ENCODE measurements at places on chromosomes 16 and 17.

DNA sequence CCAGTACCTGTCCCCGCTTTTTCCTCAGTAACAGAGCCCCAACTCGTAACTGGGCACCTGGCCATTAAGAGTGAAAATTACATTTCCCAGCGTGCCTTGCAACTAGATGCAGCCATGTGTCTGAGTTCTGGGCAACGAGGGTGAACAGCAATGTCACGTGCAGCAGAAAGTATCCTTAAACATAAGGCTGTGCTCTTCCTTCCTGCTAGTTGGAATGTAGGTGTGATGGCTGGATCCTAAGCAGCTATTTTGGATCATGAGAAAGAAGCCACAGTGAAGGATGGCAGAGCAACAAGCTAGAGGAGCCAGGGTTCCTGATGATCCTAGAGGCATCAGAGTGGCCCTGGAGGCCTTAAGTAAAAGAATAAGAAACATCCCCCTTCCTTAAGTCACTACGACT lies 36.0 kb downstream of the ACTG1 start:
- no peak for DNase-seq

GRCh38 chr17:59547131-59547915 lies 18.1 kb upstream of the DHX40 start:
- no peak for DNase-seq

DNA sequence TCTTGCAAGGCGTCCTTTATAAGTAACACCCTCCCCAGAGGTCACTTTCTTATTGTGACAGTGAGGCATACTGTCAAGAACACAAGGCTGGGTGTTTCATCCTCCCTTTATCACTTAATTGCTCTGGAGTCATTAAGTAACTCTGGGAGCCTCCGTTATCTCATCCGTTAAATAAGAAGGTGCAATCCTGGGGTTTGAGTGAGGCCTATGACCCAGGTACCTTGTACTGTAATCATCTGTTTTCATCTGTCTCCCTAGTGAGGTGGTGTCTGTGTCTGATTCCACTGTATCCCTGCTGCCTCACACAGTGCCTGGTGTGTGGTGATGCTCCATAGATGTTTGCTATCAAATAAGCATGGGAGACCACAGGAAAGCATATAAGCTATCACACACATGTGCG lies 17.7 kb downstream of the TNS4 start:
- DNase-seq = no peak

DNA sequence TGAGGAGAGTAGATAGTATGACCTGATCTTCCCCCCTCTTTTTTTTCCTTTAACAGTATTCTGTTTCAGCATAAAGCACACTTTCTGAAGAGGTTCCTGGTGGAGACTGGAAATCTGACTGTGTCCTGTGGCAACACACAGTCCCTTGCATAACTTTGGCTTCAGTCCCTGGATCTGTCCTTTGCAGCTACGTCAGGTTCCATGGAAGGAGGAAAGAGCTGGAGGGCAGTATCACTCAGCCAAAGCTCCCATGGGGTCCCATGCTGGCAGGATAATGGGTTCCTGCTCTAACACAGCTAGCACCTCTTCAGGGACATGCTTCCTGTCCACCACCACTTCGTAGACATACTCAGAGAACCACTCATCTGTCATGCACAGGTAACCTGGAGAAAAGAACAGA lies 13.3 kb upstream of the SLC6A4 start:
- no peak for DNase-seq

DNA sequence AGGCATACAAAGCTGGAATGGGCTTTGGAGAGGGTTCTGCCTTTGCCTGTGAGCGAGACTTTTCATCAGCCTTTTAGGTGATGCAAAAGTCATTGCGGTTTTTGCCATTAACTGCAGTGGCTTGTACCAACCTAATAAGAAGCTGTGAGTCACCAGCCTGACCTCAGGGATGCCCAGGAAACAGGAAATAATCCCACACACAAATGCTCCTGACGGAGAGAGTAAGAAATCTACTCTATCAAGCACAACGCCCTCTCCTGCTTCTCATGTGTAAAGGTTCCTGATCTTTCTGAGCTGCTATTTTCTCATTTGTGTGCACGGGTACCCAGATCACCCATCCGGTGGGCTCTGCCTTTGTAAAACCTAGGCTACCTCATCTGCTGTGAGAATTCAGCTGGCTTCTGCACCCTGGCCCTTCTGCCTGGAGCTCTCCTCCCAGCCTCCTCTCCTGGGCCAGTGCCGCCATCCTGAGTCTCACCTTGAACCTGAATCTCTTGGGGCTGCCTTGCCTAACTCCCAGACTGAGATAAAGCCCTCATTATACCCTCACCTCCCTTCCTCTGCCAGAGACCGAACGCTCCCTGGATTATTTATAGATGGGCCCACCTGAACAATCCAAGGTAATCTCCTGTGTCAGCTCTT lies 299.7 kb downstream of the C16orf95 start:
- no peak for DNase-seq

GRCh38 chr16:49441366-49441780 lies 67.8 kb downstream of the C16orf78 start:
- peak; percentile 39 for DNase-seq

DNA sequence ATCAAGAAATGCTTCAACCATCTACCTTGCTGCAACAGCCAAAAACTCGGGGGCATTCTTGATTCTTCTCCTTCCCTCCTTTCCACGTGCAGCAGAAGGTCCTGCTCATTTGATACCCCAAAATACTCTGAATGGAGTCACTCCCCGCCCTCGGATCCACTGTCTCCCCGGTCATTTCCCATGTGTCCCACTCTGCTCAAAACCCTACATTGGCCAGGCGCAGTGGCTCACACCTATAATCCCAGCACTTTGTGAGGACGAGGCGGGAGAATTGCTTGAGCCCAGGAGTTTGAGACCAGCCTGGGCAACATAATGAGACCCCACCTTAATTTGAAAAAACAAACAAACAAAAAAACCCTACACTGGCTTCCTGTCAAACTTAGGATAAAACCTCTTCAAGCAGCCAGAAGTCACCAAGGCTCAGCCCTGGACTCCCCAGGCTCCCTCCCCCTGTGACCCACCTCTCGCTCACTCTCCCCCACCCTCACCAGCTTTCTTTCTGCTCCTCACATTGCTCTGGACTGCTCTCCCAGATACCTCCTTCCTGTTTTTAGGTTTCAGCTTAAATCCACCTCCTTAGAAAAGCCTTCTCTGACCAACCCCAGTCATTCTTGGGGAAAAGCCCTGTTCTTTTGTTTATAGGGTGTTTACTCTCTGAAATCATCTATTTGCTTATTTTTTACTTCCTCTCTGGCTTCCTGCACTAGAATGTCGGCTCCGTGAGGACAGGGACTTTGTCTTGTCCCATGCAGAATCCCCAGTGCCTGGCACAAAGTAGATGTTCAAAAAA lies 2.8 kb downstream of the SLC13A2 start:
- DNase-seq = no peak

Data from activated gamma-delta T cell treated with anti-CD3 and anti-CD28 coated beads, Interleukin-2, amount 50 U/mL, for 16 hours (primary cell).